IPS DF 19.7 (cell line): ENCODE measurements at places on chromosomes 4 and X.

- no peak for DNase-seq
Observed at GRCh38 chr4:7694324-7694723, 245.3 kb downstream of the AFAP1 start.

GRCh38 chrX:29862126-29862677 lies 353.2 kb upstream of the MAGEB2 start:
- DNase-seq, result no peak

GRCh38 chr4:67101612-67102011 lies 443.7 kb downstream of the CENPC start:
- no peak for DNase-seq

- no peak for DNase-seq
Observed at GRCh38 chrX:48703642-48704481, 7.3 kb downstream of the SUV39H1 start.

GRCh38 chr4:98117363-98117762 lies 25.9 kb downstream of the STPG2 start:
- DNase-seq, result no peak

DNA sequence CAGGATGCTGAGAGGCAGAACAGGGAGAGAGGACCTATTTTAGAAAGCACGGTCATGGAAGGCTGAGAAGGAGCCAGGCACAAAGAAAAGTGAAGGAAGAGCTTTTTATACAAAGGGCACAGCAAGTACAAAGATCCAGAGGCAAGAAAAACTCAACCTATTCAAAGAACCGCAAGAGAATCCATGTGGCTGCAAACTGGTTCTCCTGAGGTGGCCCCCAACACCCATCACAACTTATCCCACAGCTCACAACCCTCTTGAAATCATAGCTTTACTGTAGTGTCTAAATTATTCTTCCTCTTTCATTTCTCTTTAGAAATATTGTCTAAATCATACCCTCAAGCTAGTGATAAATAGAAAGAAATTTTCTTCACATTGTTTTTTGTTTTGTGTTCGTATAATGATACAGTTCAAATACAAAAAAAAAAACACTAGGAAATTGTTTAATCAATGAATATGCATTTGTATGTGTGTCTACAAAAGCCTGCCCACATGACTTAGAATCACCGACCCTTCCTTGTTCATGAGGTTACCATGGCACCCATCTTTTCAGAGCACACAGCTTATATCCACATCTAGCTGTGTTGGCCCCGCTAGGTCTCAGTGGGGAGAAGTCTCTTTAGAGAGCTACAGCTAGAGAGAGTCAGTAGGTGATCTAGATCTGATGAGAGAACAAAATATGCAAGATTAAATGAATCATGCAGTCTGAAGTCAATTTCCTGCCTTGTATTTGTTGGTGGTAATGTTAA lies 126.9 kb upstream of the DCLK2 start:
- DNase-seq, result no peak

DNA sequence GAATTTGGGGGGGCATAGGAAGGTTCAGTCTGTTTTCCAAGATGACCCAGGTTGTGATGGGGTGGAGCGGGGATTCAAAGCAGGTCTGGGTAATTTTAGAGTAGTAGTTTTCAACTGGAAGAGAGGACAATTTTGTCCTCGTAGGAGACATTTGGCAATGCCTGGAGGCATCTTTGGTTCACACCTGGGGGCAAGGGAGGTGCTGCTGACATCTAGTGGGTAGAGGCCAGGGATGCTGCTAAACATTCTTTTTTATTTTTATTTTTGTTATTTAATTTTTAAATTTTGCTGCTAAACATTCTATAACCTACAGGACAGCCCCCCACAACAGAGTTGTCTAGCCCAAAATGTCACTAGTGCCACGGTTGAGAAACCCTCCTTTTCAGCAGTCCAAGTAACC lies 1.9 kb downstream of the RAB9A start:
- no peak for DNase-seq

DNA sequence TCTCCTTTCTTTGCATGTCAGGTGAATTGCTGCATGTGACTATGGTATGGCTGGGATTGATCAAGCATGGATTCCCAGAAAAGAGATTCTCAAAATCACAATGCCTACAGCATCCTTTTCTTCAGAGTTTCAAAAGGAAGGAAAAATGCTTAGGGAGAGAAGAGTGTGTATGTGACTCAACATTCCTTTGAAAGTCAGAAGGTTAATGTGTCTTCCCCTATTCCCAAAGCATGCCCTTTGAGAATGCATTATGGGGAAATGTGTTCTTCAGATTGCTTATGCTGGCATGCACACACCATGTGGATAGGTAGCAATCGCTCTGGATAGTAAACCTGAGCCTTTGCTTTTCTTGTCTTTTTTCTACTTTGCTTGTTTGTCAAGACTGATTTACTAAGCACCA lies 78.5 kb downstream of the ELOVL6 start:
- DNase-seq, result no peak

DNA sequence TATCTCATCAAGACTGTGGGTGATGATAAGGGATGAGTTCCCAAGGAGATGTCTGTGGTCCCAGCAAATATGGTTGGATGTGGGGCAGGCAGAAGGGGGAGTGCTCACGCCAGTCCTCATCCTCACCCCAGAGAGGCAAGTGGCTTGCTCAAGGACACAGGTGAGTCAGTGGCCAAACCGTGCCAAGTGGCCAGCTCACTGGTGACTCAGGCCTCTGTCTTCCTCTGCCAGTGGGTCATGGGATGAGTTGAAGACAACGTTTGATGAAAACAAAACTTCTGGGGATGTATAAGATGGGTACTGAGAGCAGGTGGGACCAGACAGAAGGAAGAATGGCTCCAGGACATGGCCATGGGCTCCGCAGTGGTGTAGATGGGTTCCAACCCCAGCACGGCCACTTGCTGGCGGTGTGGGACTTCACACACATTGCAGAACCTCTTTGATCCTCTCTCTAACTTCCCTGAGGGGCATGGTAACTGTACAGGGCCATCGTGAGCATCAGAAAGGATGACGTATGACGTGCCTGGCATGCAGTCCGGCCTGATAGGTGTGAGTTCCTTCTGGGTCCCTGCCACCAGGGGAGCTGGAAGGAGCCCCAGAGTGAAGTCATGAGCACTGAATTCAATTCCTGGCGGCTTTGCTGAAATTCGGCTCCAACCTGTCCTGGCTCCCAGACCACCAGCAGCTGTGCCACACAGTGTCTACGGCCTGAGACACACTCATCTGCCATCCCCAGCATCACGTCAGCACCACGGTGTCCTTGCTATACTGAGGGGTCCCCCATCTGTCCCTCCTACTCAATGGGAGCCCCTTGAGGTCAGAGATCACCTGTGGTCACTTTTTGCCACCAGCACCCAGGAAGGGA lies 41.3 kb upstream of the GPR78 start:
- no peak for DNase-seq

GRCh38 chrX:85024044-85024443 lies 20.4 kb downstream of the APOOL start:
- no peak for DNase-seq

GRCh38 chr4:148618856-148619255 lies 176.6 kb upstream of the NR3C2 start:
- no peak for DNase-seq

- DNase-seq, result no peak
Observed at GRCh38 chr4:38612646-38613414, 51.2 kb upstream of the KLF3 start.

- DNase-seq, result no peak
Observed at GRCh38 chrX:74453178-74453577, 31.9 kb downstream of the SLC16A2 start.

DNA sequence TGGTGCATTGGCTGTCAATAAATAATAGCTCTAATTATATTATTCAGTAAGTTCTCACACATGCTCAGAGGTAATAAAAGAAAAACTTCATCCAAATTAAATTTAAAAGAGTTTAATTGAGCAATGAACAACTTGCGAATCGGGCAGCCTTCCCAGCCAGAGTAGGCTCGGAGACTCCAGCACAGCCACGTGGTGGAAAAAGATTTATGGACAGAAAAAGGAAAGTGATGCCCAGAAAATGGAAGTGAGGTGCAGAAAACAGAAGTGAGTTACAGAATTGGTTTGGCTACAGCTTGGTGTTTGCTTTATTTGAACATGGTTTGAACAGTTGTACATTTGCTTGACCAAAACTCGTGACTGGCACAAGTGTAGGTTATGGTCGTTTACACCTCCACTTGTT lies 13.6 kb upstream of the BOD1L1 start:
- DNase-seq, result no peak

DNA sequence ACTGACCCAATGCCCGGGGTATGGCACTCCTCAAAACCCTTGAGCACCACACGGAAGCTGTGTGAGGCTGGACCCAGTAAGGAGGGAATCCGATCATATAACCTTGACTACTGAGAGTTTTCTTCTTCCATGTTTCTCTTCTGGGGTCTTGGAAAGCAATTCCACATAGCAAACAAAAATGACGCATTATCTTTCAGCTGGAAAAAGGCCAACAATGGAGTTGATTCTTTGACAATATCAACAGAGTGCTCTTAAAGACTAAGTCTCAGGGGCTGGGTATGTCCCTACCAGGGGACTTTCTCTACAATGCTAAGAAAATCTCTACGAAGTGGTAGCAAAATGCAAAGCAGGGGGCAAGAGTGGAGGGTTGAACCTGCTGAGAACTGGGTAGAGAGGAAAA lies 188.6 kb downstream of the NSUN7 start:
- no peak for DNase-seq

DNA sequence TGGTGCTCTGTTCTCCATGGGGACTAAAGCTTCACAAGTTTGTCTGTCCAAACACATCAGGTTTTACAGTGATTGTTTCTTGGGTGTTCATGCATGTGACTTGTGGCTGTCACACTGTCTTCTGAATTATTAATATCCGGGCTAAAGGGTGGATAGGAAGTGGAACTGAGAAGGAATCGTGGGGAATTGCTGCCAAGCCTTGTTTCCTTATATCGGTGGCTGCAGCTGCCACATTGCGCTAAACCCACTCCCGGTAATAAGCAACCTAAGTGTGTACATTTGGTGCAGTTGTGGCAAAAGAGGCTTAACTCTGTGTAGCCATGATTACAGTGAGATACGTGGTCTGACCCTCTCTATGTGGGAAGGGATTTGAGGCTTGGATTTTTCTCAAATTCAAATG lies 30.7 kb downstream of the SEPTIN11 start:
- no peak for DNase-seq

DNA sequence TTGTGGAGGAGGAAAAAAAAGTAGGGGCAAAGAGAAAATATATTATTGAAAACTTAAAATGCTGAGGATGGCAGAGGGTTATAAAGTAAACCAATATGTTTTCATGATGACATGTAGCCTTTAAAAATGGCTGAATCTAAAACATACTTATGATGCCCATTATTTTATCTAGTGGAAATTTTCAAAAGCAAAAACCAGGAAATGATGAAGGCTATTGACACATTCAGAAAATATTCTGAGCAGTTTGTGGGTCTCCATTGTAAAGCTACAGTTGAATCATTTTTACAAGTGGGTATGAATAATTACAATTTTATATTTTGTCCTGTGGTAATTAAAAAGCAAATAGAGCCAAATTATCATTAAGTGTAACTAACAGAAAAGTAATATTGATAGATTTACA lies 10.7 kb downstream of the PLS3 start:
- no peak for DNase-seq

DNA sequence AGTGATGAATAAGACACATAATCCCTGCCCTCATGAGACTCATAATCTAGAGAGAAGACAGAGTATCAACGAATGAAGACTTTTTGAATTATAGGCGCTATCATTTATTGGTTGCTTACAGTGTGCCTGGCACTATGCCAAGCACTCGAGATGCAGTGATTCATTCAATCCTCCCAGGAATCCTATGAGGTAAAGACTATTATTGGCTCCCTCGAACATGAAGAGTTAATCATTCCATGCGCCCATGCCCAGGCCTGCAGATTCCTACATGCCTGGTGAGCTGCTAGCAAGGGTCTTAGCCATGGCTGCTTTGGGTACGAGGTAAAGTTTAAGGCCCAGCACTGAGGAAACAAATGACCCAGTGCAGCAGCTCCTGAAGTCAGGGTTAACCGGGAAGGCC lies 47.0 kb downstream of the TEX13B start:
- DNase-seq, result no peak

- DNase-seq, result no peak
Observed at GRCh38 chr4:113446019-113446418, 315.5 kb downstream of the CAMK2D start.

- DNase-seq, result no peak
Observed at GRCh38 chrX:148552775-148553174, 52.4 kb downstream of the AFF2 start.

GRCh38 chr4:152894673-152895072 lies 41.5 kb upstream of the FHDC1 start:
- DNase-seq, result no peak

DNA sequence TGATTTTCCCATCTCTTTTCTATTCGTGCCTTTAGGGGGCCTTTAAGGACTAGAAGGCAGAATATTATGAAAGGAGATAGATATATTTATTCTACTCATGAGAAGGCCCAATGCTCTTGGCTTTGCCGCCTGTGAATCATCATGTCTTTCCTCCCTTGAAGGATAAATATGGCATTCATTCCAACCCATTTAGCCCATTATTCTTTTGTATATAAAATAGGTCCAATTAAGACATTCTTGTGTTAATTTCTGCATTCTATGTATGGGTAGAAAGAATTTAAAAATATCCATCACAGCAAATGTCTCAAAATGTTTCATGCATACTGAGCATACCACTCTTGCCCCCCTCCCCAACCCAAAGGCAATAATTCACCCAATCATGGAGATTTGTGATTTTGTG lies 115.1 kb downstream of the AFF2 start:
- no peak for DNase-seq
